ENCODE measurements at places on chromosomes 5 and 9.

- no peak for DNase-seq
Measured at GRCh38 chr9:132168347-132168746, 6.5 kb downstream of the NTNG2 start.

DNA sequence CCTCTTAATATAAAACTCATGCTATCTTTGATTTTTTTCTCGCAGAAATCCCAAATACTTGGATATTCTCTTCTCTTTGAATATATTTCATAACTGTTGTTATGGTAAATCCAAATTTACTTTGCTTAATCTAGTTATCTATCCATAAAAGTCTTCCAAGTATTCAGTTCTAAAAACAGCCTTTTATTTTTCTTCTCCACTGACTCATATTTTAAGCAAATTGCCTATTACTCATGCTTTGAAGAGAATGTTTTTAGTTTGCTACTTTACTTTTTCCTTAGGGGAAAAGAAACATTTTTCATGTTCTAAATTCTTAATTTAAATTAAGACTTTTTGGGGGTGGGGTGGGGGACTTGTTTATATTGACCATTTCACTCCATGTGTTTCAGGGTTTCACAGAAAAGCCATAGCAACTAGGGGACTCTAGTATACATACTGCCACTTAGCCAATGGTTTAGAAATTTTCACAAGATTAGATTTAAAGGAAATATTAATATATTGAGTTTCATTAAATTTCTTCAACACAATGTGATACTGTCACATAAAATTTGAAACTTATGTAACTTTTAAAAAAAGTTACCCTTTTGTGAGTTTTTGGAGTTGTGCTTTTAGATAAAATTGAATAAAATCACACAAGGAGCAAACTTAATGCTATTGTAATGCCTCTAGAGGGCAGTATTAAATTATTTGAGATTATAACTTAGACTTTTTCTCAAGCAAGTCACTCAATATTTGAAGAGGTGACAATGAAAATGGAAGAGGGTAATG lies 545.8 kb upstream of the ARRDC3 start:
- DNase-seq, result no peak

GRCh38 chr5:41325074-41325473 lies 111.7 kb upstream of the C6 start:
- no peak for DNase-seq

GRCh38 chr5:72204946-72205345 lies 97.7 kb downstream of the MAP1B start:
- DNase-seq, result no peak

DNA sequence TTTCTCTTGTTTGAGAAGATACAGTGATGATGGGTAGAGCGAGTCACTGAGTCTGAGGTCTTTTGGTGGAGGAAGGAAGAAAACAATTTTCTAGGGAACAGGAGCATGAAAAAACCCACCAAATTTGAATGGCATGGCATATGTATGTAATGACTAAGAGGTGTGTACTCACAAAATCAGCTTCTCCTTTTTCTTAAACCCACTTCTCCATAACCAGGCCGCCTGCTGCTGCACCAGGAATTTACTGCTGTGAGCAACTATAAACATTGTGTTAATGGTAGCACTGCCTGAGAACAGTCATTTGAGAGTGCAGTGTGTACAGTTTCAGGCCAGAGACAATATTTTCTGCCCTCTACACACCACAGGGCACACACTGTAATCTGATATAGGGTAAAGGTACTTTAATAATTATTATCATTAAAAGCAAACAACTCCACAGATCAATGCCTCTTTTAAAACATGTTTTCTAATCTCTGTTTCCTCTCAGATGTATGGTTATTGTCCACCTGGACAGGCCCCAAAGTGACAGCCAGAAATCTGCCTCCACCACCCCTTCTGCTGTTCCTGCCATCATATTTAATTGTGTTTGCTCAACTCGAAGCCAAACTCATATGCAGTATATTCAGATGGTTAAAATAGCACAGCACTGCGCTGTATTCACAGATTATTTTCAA lies 241.6 kb downstream of the KIAA0825 start:
- DNase-seq, result no peak

DNA sequence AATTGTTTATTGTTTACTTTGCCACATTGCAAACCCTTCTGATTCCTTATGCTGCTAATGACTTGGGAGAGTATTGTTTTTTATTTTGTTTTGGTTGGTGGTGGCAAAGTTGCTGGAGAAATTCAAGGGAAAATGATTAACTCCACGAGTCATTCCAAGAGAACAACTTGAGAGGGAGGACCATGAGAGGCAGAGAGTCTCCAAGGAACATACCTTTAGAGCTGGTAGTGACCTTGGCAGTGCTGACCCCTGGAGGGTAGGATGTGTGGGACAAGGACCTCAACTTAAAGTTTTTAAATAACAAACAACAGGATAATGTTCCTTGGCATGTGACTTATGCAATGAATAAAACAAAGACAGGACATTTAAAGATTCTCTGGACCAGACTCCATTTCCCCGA lies 139.7 kb downstream of the LRRC70 start:
- DNase-seq, result no peak

- no peak for DNase-seq
Measured at GRCh38 chr5:142716963-142717362, 31.1 kb upstream of the FGF1 start.

GRCh38 chr5:91224969-91225368 lies 158.1 kb downstream of the ARRDC3 start:
- DNase-seq, result no peak

DNA sequence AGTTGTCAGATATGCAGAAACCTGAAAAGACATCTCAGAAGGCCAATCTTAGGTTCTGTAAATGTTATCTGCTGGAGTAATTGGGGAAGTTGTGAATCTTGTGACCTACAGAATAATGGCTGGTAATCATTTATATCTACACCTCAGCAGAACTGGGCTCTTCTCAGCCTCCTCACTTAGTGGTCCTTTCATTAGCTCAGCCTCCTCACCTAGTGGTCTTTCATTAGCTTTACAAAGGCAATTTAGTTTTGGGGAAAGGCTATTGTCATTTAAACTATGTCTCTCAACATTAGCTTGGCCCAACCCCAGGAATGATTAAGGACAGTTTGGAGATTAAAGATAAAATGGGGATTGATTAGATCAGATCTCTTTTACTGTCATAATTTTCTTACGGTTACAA lies 284.2 kb upstream of the SGCD start:
- DNase-seq, result no peak

DNA sequence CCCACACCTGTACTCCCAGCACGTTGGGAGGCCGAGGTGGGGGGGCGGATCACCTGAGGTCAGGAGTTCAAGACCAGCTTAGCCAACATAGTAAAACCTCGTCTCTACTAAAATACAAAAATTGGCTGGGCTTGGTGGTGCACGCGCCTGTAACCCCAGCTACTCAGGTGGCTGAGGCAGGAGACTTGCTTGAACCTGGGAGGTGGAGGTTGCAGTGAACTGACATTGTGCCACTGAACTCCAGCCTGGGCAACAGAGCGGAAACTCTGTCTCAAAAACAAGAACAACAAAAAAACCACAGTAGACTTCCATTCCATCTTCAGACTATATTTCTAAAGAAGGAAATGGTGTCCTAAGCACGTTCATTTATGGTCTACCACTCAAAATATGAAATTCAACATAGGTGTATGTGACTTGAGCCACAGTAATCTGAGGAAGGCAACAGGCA lies 14.2 kb upstream of the SERINC5 start:
- no peak for DNase-seq

DNA sequence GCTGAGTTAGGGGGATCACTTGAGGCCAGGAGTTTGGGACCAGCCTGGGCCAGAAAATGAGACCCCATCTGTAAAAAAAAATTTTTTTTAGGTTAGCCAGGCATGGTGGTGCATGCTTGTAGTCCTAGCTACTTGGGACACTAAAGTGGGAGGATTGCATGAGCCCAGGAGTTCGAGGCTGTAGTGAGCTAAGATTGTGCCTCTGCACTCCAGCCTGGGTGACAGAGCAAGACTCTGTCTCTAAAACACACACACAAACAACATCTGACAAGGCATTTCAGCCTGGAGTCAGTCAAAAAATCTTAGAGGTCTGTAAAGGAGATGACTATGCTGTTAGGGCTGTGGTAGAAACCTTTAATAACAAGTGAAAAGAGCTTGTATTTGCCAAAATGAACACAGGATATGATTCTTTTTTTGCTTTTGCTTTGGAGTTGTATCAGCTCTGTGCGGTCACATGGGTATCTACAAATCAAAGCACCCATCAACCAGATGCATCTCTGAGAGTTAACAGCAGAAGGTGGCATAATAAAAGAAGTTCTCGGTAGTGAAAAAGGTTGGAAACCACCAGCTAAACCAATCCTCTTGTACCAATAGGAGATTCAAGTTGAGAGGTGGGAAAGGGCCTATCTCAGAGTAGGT lies 3.6 kb upstream of the PSMD5 start:
- DNase-seq, result no peak

DNA sequence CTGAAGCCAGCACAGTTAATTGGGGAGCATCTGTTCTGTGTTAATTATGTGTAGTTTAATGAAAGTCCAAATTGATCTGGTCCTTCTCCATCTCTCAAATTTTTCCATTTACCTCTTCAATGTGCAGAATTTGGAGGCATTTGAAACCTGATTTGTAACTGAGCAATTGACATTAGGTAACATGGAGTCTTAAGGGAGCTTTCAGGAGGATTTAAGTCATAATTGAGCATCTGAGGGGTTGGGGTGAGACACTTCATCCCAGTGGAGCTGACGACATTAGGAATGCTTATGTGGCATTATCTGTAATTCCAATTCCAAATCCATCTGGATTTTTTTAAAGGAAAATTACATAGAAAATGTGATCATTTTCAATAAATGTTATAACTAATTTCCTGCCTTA lies 1015.9 kb downstream of the TLE1 start:
- no peak for DNase-seq

GRCh38 chr5:143775258-143775657 lies 36.7 kb upstream of the HMHB1 start:
- no peak for DNase-seq

GRCh38 chr9:131954299-131954698 lies 125.4 kb downstream of the MED27 start:
- no peak for DNase-seq

DNA sequence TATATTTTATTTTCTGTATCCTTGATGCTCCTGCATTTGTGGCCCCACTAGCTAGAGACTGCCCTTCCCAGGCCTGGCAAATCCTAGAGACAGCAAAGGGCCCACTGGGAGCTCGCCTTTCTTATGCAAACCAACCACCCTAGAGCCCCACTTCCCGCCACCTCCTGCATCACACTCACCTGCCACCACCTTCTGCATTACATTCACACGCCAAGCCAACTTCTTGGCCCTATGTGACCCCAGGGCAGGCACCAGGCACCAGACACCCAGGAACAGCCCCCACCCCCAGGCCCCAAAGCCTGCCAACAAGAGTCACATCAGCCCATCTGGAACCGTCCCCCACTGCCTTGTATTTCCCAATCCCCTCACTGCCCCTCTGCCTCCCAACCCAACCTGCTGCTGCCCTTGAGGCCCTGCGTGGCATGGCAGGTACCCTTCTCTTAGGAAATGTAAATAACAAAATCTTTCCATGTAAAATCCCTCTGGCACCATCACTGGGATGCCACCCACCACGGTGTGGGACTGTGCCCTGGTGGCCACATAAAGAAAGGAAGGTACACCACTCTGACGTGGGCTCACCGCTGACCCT lies 22.0 kb downstream of the ROR2 start:
- no peak for DNase-seq

GRCh38 chr9:81526587-81526986 lies 162.8 kb downstream of the TLE1 start:
- DNase-seq, result no peak

- no peak for DNase-seq
Measured at GRCh38 chr5:4640795-4641194, 499.3 kb upstream of the ADAMTS16 start.

DNA sequence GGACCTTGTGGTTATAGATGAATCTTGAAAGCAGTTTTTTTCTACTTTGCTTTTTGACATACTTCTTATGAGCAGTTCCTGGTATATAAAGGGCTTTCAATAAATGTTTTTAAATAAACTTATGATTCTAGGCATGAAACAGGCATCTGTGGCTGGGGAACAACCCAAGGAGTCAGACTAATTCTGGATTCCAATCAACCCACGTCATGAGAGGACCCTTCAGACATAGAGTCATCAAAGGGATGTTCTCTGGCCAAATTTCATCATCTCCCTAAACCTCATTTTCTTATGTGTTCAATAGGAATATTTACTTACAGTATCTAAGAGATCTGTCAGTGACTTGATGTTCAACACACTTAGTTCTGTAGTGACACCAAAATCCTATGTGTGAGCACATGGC lies 243.8 kb upstream of the ZNF462 start:
- no peak for DNase-seq

DNA sequence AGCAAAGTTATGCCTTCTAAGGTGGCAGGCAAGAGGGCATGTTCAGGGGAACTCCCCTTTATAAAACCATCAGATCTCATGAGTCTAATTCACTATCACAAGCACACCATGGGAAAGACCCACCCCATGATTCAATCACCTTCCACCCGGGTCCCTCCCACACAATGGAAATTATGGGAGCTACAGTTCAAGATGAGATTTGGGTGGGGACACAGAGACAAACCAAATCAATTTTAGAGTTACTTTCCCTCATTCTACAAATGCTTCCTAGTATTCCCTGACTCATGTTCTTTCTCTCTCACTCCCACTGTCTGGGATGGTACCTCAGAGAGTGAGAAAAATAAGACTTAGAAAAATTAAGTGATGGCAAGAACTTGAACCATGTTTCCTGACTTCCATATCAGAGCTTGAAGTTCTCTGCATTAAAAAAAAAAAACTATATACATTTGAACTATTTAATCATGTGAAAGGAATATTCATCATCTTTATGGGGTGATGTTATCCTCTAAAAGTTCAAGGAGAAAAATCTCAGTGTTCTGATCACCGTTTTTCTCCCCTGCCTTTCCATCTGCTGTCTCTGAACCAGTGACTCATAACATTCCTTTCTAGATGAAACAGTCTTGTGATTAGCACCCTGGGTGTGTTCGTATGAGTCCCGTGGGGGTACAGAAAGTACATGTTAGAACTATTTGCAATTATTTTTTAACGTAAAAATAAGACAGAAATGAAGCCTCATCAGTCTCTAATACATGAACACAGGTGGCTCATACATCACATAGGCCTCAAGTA lies 282.9 kb downstream of the SLF1 start:
- no peak for DNase-seq

Measured in esophagus squamous epithelium (tissue), 5 donors.